ENCODE measurements at places on chromosomes 7 and 10. TPM values are rescaled to one million over a fixed set of nuclear protein-coding genes. Genes with fewer than 3 reads are reported as not detected.

The GATAD1 gene
- 23.2 TPM for total RNA-seq

The CABCOCO1 gene
- 0.86 TPM for total RNA-seq

The SAP25 gene
- not detected for total RNA-seq

The OPALIN gene
- not detected for total RNA-seq

Data from epithelial cell of proximal tubule (primary cell).